ENCODE measurements at places on chromosomes 2 and 18. TPM values are rescaled to one million over a fixed set of nuclear protein-coding genes. Genes with fewer than 3 reads are reported as not detected.

The SCN7A gene
- 18.2 TPM for total RNA-seq

The TMEM37 gene
- 1.5 TPM for total RNA-seq

The OTOS gene
- not detected for total RNA-seq

The OR6B3 gene
- total RNA-seq, result not detected

The TLX2 gene
- not detected for total RNA-seq

The GPR45 gene
- not detected for total RNA-seq

The CD8A gene
- total RNA-seq, result not detected

The STAT4 gene
- total RNA-seq, result 4.3 TPM

The MYO5B gene
- 12.7 TPM for total RNA-seq

The NYAP2 gene
- 0.30 TPM for total RNA-seq

The TEX44 gene
- not detected for total RNA-seq

The SLC11A1 gene
- 7.9 TPM for total RNA-seq

The RGPD4 gene
- not detected for total RNA-seq

The RFX8 gene
- 1.2 TPM for total RNA-seq

The MRPS5 gene
- total RNA-seq, result 52.0 TPM

The OXER1 gene
- total RNA-seq, result 1.1 TPM

The POTEJ gene
- total RNA-seq, result 0.10 TPM

The NCKAP1 gene
- 123 TPM for total RNA-seq

The CPO gene
- total RNA-seq, result 0.89 TPM

The SNTG2 gene
- 5.2 TPM for total RNA-seq

The IL1F10 gene
- total RNA-seq, result 2.7 TPM

The PRKAG3 gene
- 2.5 TPM for total RNA-seq

The RNU2-63P gene
- not detected for total RNA-seq

The ODC1 gene
- total RNA-seq, result 55.8 TPM

The MAIP1 gene
- total RNA-seq, result 12.8 TPM
